Thymus (tissue), 14 donors: ENCODE measurements at places on chromosomes 1 and 21. TPM values are rescaled to one million over a fixed set of nuclear protein-coding genes. Genes with fewer than 3 reads are reported as not detected.

GRCh38 chr1:65343286-65343685, 33.9 kb downstream of the DNAJC6 start:
- no peaks in the 10 kb centered on the region for H3K4me1 ChIP-seq
- no peak for DNase-seq
- no peaks in the 10 kb centered on the region for H3K36me3 ChIP-seq
- H3K4me3 ChIP-seq: no peak overlapping the region

DNA sequence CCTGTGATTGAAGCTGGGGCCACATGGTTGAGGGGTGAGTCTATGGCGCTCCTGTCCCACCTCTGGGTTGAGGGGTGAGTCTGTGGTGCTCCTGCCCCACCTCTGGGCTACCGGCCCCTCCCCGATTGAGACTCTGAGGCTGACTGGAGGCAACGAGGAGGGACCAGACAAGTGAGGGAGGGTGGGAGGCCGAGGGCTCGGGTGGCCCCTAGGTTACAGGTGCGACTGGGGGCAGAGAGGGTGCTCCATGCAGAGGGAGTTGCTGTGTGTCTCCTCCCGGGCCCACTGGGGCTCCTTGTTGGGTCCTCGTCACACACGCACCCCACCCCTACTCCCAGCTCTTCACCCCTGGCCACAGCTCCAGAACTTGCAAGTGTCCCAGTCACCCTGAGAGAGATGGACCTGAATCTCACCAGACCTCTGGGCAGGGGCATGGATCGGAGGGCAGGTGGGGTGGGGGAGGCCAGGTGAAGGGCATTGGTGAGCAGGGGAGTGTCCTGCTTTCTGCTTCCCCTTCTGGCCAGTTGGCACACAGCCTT, 12.8 kb downstream of the LDLRAP1 start:
- peaks cover 4% of the 10 kb centered on the region for H3K36me3 ChIP-seq
- H3K27me3 ChIP-seq: no peaks in the 10 kb centered on the region
- no peak for DNase-seq
- peaks cover 48% of the 10 kb centered on the region for H3K4me1 ChIP-seq
- H3K27ac ChIP-seq: no peak overlapping the region

DNA sequence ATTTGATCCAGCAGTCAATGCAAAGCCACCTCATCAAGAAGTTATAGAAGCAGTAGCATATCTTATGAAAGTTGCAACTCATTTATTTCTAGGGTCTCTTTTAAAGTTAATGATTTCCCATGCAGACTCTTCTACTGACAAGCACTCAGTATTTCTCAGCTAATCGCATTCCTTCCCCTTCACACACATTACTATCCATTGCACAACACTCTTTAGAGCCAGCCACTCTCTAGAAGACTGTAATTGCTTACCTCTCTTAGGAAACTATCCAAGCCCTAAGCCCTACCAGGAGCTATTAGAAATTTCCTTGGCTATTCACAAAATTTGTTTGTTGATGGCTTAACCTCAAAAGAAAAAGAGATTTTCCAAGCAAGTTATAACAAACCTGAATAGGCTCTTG, 106.0 kb downstream of the ADAMTS1 start:
- no peaks in the 10 kb centered on the region for H3K36me3 ChIP-seq
- no peak overlapping the region for H3K27ac ChIP-seq
- H3K4me1 ChIP-seq: no peaks in the 10 kb centered on the region
- no peak for DNase-seq
- no peak overlapping the region for H3K4me3 ChIP-seq

- no peaks in the 10 kb centered on the region for H3K27me3 ChIP-seq
- H3K4me3 ChIP-seq: no peak overlapping the region
- H3K4me1 ChIP-seq: no peaks in the 10 kb centered on the region
- no peak overlapping the region for H3K27ac ChIP-seq
- DNase-seq: no peak
These were observed 47.4 kb upstream of the ENAH start for GRCh38 chr1:225700164-225700821.

- H3K4me1 ChIP-seq: no peaks in the 10 kb centered on the region
- no peak overlapping the region for H3K4me3 ChIP-seq
- H3K36me3 ChIP-seq: no peaks in the 10 kb centered on the region
- no peak for DNase-seq
- peak overlapping the region; percentile 84 for H3K27ac ChIP-seq
These were observed 9.1 kb upstream of the IFI16 start for GRCh38 chr1:159000625-159001024.

DNA sequence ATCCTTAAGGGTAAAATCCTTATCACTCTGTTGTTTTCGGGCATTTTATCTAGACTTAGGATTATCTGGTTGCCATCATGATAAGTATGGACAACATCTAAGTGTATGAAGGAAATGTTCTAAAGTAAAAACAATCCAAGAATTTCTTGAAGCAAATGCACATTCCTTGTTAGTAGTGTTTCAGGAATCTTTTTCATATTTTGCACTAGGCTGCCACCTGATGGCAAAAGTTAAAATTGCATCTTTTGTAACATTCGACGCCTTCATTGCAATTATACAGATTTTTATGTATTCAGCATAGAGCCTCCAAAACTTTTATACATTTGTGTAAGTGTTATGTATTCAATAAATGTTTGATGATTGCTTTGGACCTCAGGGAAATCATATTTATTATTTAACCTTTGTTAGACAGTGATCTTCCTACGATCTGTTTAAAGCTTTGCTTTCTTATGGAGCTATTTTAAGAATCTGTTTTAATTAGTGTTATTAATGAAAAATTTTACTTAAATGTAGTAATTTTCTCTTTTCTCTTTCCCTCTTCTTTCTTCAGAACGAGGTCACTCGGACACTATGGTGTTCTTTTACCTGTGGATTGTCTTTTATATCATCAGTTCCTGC, 49.4 kb upstream of the KIAA1614 start:
- no peak overlapping the region for H3K4me3 ChIP-seq
- peak; percentile 21 for DNase-seq
- no peaks in the 10 kb centered on the region for H3K27me3 ChIP-seq
- no peaks in the 10 kb centered on the region for H3K36me3 ChIP-seq
- no peak overlapping the region for H3K27ac ChIP-seq
- H3K4me1 ChIP-seq: no peaks in the 10 kb centered on the region

DNA sequence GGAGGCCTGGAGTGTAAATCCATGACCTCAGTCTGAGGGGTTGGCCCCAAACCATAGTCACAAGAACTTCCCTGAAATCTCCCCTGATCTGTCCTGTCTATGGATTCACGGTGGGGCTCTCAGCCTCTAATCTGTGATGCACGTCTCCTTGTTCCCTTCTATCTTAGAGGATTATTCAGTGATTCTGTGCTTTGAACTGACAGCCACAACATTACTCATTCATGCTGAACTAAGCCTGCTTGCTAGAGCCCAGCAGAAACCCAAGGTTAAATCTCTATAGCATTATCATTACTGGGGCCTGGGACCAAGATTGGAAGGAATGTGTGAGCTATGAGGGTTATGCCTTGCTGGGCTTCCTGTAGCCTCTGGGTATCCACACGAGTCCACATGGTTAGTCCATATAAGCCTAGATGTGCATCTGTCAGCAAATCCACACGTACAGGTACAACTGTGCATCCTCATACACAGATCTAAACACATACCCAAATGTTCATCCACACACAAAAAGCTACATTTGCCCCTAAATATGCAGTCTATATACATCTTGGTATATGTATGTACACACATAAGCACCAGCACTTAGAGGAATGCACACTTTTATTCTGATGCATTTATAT, 22.4 kb upstream of the MAGOH start:
- DNase-seq: no peak
- H3K4me1 ChIP-seq: no peaks in the 10 kb centered on the region
- H3K27ac ChIP-seq: no peak overlapping the region
- H3K4me3 ChIP-seq: no peak overlapping the region
- H3K27me3 ChIP-seq: no peaks in the 10 kb centered on the region
- peaks cover 34% of the 10 kb centered on the region for H3K36me3 ChIP-seq

- no peak overlapping the region for H3K27ac ChIP-seq
- no peaks in the 10 kb centered on the region for H3K4me1 ChIP-seq
- H3K4me3 ChIP-seq: no peak overlapping the region
- H3K36me3 ChIP-seq: no peaks in the 10 kb centered on the region
- H3K27me3 ChIP-seq: no peaks in the 10 kb centered on the region
These were observed 41.0 kb upstream of the USP25 start for GRCh38 chr21:15688809-15689208.

- peaks cover 39% of the 10 kb centered on the region for H3K36me3 ChIP-seq
- H3K27me3 ChIP-seq: no peaks in the 10 kb centered on the region
- H3K27ac ChIP-seq: no peak overlapping the region
- H3K4me1 ChIP-seq: no peaks in the 10 kb centered on the region
These were observed 48.9 kb upstream of the DIP2A start for GRCh38 chr21:46409641-46410406.

DNA sequence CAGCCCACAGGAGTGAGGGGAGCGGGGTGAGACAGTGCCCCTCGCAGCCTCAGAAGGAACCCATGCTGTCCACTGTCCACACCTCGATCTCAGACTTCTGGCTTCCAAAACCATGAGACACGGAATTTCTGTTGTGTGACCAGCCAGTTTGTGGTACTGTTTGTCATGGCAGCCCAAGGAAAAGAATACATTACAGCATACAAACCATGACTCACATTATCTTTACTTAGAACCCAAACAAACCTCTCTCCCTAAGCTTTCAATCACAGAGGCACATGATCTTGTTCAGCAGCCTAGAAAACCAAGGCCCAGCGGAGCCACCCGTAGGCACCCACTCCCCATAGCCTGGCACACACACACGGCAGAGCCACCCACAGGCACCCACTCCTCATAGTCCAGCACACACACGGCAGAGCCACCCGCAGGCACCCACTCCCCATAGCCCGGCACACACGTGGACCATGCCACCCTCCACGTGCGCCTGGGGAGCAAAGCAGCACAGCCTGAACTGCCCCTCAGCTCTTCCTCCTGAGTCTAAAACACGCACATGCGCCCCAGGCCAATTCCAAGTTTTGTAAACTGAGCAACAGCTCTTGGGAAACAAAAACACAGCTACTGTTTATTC, 458 bp upstream of the KRTAP10-4 start:
- no peaks in the 10 kb centered on the region for H3K27me3 ChIP-seq
- no peaks in the 10 kb centered on the region for H3K36me3 ChIP-seq
- DNase-seq: no peak
- H3K27ac ChIP-seq: no peak overlapping the region
- no peak overlapping the region for H3K4me3 ChIP-seq

DNA sequence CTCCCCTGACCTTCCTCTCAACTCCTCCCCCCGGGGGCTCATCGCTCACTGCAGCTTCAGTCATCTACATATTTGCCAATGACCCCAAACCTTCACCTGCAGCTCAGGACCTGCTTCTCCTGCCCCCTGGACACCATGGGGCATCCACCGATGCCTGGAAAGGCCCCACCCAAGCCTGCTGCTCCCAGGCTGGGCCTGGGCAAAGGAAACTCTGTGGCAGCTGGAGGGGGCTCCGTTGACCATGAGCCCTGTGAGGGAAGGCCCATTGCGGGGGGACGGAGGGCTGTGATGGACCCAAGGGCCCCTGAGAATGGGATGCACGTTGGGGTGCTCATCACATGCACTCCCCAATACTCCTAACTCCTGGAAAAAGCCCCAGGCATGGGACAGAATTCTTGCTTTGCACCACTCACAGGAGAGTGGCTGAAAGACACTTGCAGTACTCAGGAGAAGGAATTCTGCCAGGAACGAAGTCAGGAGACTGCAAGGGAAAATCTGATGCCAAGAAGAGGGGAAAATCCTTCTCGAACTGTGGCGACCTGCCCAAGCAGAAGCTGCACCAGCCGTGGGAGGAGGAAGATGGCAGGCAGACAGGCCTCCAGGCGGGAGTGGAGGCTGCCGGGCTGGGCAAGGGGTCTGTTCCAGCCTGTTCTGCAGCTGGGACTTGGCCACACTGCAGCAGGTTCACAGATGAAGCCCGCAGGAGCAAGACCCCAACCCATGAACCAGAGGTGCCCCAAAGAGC, 18.4 kb downstream of the MATN1 start:
- H3K4me3 ChIP-seq: no peak overlapping the region
- no peak overlapping the region for H3K27ac ChIP-seq

DNA sequence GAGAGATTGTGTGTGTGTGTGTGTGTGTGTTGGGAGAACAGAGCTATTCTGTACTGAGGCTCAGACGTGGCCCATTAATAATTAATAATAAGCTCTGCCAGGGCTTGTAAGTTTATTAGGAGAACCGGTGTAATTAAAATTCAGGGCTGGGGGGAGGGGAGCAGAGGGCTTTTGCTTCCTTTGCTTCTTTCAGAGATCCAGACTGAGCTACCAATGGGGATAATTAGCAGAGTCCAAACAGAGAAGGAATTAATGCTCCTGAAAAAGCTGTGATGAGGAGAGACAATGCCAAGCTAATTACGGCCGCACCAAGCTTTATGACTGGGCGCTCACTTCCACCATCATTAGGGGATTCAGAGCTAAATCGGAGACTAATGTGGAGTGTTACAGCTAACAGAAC, 4.5 kb downstream of the SYT6 start:
- no peak for DNase-seq
- H3K27me3 ChIP-seq: peaks cover 64% of the 10 kb centered on the region
- no peak overlapping the region for H3K27ac ChIP-seq
- no peaks in the 10 kb centered on the region for H3K36me3 ChIP-seq
- no peak overlapping the region for H3K4me3 ChIP-seq

GRCh38 chr1:160293020-160293968, 8.4 kb upstream of the PEX19 start:
- no peaks in the 10 kb centered on the region for H3K27me3 ChIP-seq
- no peak overlapping the region for H3K4me3 ChIP-seq
- no peak overlapping the region for H3K27ac ChIP-seq
- no peak for DNase-seq
- H3K36me3 ChIP-seq: peaks cover 85% of the 10 kb centered on the region

DNA sequence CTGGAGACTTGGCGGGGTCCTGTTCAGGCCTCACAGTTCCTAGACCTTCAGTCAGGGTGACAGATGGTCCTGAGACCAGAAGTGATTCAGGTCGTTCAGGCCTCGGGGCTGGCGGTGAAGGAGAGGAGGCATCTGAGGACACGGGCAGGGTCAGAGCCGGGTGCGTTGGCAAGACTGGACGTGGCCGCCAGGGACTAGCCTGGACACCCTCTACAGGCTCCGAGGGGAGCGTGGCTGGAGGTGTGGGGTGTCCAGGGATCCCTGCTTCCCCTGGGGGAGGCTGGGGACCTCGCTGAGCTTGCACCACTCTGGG, 64.0 kb upstream of the TARDBP start:
- no peaks in the 10 kb centered on the region for H3K36me3 ChIP-seq
- no peaks in the 10 kb centered on the region for H3K27me3 ChIP-seq
- no peak overlapping the region for H3K27ac ChIP-seq
- DNase-seq: no peak
- H3K4me3 ChIP-seq: no peak overlapping the region

- no peaks in the 10 kb centered on the region for H3K27me3 ChIP-seq
- H3K4me3 ChIP-seq: no peak overlapping the region
- no peak overlapping the region for H3K27ac ChIP-seq
These were observed 55.7 kb downstream of the C21orf91 start for GRCh38 chr21:17763288-17764037.

- no peak overlapping the region for H3K27ac ChIP-seq
- H3K4me3 ChIP-seq: no peak overlapping the region
- no peaks in the 10 kb centered on the region for H3K36me3 ChIP-seq
These were observed 11.8 kb upstream of the SLAMF7 start for GRCh38 chr1:160727316-160727640.

- no peaks in the 10 kb centered on the region for H3K27me3 ChIP-seq
- H3K4me1 ChIP-seq: no peaks in the 10 kb centered on the region
- H3K36me3 ChIP-seq: no peaks in the 10 kb centered on the region
- no peak for DNase-seq
These were observed 176.3 kb upstream of the ZNHIT6 start for GRCh38 chr1:85884372-85885035.

PPIAL4G gene
- 0.05 TPM for total RNA-seq

RGS13 gene
- 0.28 TPM for total RNA-seq

F5 gene
- total RNA-seq: 0.85 TPM

PBX1 gene
- 12.7 TPM for total RNA-seq

SLC9C2 gene
- 0.09 TPM for total RNA-seq

CALML6 gene
- 0.47 TPM for total RNA-seq

FCER1G gene
- total RNA-seq: 24.0 TPM

ACADM gene
- total RNA-seq: 76.5 TPM

ASCL5 gene
- not detected for total RNA-seq
